NCI-H1048 (cell line): ENCODE measurements at places on chromosomes 5 and 9.

GRCh38 chr5:125348221-125348692 lies 601.8 kb upstream of the ZNF608 start:
- DNase-seq: no peak

DNA sequence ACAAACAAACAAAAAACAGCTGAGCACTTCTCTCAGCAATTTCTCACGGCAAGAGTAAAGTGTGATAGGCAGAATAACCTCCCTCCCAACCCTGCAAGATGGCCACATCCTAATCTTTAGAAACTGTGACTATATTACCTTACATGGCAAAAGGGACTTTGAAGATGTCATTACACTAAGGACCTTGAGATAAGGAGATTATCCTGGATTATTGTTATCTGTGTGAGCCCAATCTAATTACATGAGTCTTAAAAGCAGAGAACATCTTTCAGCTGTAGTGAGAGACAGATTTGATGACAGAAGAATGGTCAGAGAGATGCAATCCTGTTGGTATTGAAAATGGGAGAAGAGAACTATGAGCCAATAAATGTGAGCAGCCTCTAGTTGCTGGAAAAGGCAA lies 347.9 kb downstream of the CDH9 start:
- DNase-seq: no peak

GRCh38 chr5:150489360-150490295 lies 18.3 kb upstream of the NDST1 start:
- DNase-seq: no peak

GRCh38 chr5:81638471-81638870 lies 112.4 kb downstream of the SSBP2 start:
- DNase-seq: no peak

DNA sequence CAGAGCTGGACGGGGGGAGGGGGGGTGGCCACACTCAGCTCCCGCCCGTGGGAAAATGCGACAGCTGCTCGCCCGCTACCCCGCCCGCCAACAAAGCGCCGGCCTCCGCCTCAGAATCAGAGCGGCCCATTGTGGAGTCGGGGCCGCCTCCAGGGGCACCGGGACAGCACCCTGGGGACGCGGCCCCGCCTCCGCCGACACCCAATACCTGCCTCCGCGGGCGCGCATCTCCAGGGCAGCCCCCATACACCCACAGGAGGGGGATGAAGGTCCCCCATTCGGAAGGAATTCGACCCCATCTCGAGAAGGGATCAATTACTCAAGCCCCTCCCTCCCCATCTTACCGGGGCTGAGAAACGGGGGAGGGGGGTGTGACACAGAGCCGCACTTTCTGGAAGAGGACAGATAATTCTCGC lies 1.3 kb downstream of the NOTCH1 start:
- peak; percentile 65 for DNase-seq

GRCh38 chr5:154397652-154398406 lies 48.0 kb upstream of the SAP30L start:
- no peak for DNase-seq

DNA sequence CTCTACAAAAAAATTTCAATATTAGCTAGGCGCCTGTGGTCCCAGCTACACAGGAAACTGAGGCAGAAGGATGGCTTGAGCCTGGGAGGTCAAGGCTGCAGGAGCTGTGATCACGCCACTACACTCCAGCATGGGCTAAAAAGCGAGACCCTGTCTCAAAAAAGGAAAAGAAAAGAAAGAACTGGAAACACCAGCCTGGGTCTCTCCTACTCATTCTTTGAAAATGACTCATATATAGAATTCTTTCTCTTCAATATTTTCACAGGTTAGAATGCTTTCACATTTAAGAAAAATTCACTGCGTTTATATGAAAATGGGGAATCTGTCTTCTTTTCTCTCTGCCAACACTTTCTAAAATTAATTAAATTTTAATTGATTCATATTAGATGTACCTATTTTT lies 115.6 kb downstream of the TRPM6 start:
- DNase-seq: no peak

- DNase-seq: no peak
These were observed 13.1 kb upstream of the SERINC5 start for GRCh38 chr5:80268916-80269315.

DNA sequence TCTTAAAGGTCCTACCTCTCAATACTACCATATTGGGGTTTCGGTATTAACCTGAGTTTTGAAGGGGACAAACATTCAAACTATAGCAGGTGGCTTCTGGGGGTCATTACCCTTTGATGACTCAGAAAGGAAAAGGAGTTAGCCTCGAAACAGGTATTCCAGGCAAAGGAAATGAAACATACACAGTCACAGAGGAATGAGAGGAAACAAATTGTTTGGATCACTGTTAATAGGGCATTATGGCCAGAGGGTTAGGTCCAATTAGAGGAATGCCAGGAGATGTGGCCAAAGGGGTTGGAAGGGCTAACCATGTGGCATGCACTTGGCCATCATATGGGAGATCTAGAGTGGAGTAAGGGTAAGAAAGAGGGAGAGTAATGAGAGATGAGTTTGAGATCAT lies 23.9 kb upstream of the NIM1K start:
- no peak for DNase-seq

GRCh38 chr5:68267066-68267465 lies 51.5 kb downstream of the PIK3R1 start:
- no peak for DNase-seq

GRCh38 chr9:108642871-108643270 lies 212.9 kb downstream of the ACTL7B start:
- no peak for DNase-seq
